CD8-positive, alpha-beta memory T cell (primary cell): ENCODE measurements at places on chromosomes 7 and 10. TPM values are rescaled to one million over a fixed set of nuclear protein-coding genes. Genes with fewer than 3 reads are reported as not detected.

The PPP1R17 gene
- not detected for polyA plus RNA-seq

The NPC1L1 gene
- not detected for polyA plus RNA-seq

The GPR37 gene
- polyA plus RNA-seq, result not detected

The UPK3BL2 gene
- polyA plus RNA-seq, result 2.7 TPM

The SLC18A3 gene
- polyA plus RNA-seq, result not detected

The ZNF33B gene
- 9.5 TPM for polyA plus RNA-seq

The SOSTDC1 gene
- not detected for polyA plus RNA-seq

The TWNK gene
- polyA plus RNA-seq, result 8.2 TPM

The CYP26C1 gene
- not detected for polyA plus RNA-seq

The TRPV6 gene
- polyA plus RNA-seq, result not detected

The PALD1 gene
- not detected for polyA plus RNA-seq

The LBX1 gene
- polyA plus RNA-seq, result not detected

The HOXA6 gene
- not detected for polyA plus RNA-seq

The SEC31B gene
- polyA plus RNA-seq, result 2.3 TPM

The EGFR gene
- polyA plus RNA-seq, result not detected

The PLAC9 gene
- polyA plus RNA-seq, result not detected

The CFTR gene
- not detected for polyA plus RNA-seq

The EIF5AL1 gene
- 0.16 TPM for polyA plus RNA-seq

The CYP2W1 gene
- not detected for polyA plus RNA-seq

The ST8SIA6 gene
- polyA plus RNA-seq, result 1.9 TPM

The OLAH gene
- not detected for polyA plus RNA-seq

The RAPGEF5 gene
- 0.86 TPM for polyA plus RNA-seq

The PCLO gene
- polyA plus RNA-seq, result not detected

The HELLS gene
- 7.4 TPM for polyA plus RNA-seq

The NYAP1 gene
- not detected for polyA plus RNA-seq

The SEMA3C gene
- polyA plus RNA-seq, result not detected

The SUGCT gene
- 1.1 TPM for polyA plus RNA-seq

The SLC29A3 gene
- 11.0 TPM for polyA plus RNA-seq

The DOCK4 gene
- polyA plus RNA-seq, result not detected

The PLXDC2 gene
- 1.5 TPM for polyA plus RNA-seq

The MSS51 gene
- polyA plus RNA-seq, result 0.14 TPM

The NEUROD6 gene
- polyA plus RNA-seq, result not detected

The GBX1 gene
- polyA plus RNA-seq, result not detected

The MACROH2A2 gene
- polyA plus RNA-seq, result 4.3 TPM

The CLCN1 gene
- polyA plus RNA-seq, result not detected

The KLF14 gene
- not detected for polyA plus RNA-seq

The PAPSS2 gene
- 0.08 TPM for polyA plus RNA-seq

The SFR1 gene
- polyA plus RNA-seq, result 13.7 TPM

The CHRM2 gene
- polyA plus RNA-seq, result not detected

The SPDYE1 gene
- polyA plus RNA-seq, result 0.25 TPM

The TACR2 gene
- polyA plus RNA-seq, result not detected

The MAPK8 gene
- 20.5 TPM for polyA plus RNA-seq

The LIPF gene
- polyA plus RNA-seq, result not detected

The TMEM213 gene
- polyA plus RNA-seq, result 0.05 TPM

The ELAPOR2 gene
- 4.5 TPM for polyA plus RNA-seq

The C7orf33 gene
- polyA plus RNA-seq, result not detected

The PRF1 gene
- 762 TPM for polyA plus RNA-seq

The ITGA8 gene
- not detected for polyA plus RNA-seq

The LRRC18 gene
- polyA plus RNA-seq, result not detected

The CYP3A4 gene
- polyA plus RNA-seq, result not detected
